G401 (cell line): ENCODE measurements at places on chromosomes 4 and X. TPM values are rescaled to one million over a fixed set of nuclear protein-coding genes. Genes with fewer than 3 reads are reported as not detected.

DNA sequence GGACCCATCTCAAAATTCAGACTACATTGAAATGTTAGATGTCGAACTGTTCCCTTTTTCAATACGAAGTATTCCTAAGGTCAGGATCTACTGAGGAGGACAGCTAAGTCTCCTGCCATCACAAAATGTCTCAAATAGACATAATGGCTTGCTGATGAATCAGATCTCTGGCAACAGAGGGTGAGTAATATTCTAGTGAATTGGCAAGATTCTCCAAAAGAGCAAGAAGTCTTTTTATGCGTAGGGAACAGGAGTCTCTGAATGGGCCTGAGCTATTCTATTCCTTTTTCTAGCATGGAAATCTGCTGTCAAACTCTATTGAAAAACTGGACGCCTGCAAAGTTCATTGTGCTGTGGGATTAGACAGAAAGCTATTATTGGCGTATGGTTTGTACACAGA is 145.4 kb downstream of the FNIP2 start:
- DNase-seq, result no peak

DNA sequence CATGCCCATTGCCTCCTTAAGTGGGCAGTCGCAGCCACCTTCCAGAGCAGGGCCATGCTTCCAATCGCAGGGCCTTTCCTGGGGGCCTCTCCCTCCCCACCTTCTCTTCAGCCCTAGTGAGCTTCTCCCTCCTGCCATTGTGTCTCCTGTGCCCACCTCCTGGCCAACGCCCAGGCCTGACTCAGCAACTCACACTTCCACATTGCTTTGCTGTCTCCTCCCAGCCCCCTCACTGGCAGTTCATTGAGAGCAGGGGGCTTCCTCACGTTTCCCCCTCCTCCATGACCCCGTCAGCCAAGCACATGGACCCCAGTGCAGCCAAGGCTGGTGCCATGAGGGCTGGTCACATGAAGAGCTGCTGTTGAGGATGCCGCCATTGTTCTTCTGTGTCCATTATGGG is 25.9 kb downstream of the HTRA3 start:
- no peak for DNase-seq

GRCh38 chr4:36325926-36326325 is 44.5 kb downstream of the DTHD1 start:
- DNase-seq, result no peak

GRCh38 chr4:41865306-41865980 is 69.8 kb upstream of the TMEM33 start:
- DNase-seq, result no peak

GRCh38 chrX:11430271-11430670 is 137.1 kb downstream of the AMELX start:
- no peak for DNase-seq

GRCh38 chrX:52341493-52341892 is 27.3 kb upstream of the XAGE2 start:
- no peak for DNase-seq

Gene CCDC160
- total RNA-seq, result 14.5 and 19.8 TPM in 2 replicates

Gene PABPC1L2A
- total RNA-seq, result not detected in 2 replicates

Gene MAGEA1
- total RNA-seq, result not detected in 2 replicates

Gene NRK
- total RNA-seq, result not detected in 2 replicates

Gene TTC29
- total RNA-seq, result not detected in 2 replicates
